ENCODE measurements at places on chromosomes 16 and 17.

DNA sequence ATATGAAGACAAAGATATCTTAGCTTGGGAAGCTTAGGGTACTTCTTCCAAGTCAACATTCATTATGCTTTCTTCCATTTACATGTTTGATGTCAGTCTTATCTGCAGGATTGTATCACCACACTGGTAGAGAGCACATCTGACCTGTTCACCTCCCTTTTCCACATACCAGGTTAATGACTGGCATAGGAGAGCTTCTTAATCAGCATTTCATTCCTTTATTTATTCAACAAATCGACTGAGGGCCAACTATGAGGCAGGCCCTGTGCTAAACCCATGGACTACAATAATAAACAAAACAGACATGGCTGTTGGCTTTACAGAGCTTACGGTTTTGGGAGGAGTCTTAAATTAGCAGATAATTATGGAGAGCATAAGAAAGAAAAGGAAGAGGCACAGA lies 378.1 kb upstream of the CDH11 start:
- peak; percentile 87 for DNase-seq

- no peak for DNase-seq
Measured at GRCh38 chr16:66746682-66747081, 4.7 kb downstream of the DYNC1LI2 start.

DNA sequence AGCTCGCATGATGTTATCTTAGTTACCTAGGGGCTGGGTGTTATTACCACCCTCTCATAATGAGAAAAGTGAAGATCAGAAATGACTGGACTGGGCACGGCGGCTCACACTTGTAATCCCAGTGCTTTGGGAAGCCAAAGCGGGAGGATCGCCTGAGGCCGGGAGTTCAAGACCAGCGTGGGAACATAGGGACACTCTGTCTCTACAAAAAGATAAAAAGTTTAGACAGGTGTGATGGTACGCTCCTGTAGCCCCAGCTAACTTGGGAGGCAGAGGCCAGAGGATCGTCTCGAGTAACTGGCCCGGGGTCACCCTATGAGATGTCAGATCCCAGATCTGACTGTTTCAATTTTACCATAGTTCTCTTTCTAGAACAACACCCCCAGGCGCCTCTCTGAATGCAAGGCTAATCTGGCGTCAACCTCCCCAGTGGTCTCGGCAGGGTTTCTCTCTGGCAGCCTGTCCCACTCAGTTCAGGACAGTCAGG lies 1.9 kb upstream of the CCDC102A start:
- DNase-seq: no peak

- no peak for DNase-seq
Measured at GRCh38 chr17:39804839-39805238, 59.3 kb downstream of the IKZF3 start.

DNA sequence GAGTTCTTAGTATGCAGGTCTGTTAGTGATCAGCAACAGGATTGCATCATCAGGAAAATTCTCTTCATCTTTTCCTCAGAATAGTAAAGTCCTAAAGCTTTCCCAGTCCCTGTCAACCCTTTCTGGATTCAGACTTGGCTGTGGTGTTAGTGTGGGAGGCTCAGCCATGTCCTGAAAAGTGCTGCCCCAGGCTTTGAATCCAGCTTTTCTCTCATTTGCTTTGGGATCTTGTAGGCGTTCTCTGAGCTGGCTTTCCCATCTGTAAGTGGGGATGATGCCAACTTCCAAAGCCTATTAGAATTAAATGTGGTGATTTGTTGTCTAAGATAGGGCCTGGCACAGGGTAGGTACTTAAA lies 3.0 kb downstream of the ALKBH5 start:
- DNase-seq: no peak

DNA sequence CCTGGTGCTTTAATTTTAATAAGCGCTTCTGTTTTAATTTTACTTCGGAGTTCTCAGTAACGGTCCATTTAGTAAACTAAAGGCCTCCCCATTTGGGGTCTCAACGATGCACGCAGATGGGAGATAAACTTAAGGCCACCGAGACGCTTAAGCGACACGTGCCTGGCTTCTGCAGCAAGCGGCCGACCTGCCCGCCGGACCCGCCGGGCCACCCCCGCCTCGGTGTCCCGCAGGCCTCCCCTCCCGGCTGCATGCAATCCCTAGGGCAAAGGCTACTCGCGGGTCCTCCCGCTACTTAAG lies 592 bp downstream of the GCSH start:
- DNase-seq: no peak

GRCh38 chr17:77843896-77844295 lies 114.6 kb upstream of the TNRC6C start:
- DNase-seq: no peak

DNA sequence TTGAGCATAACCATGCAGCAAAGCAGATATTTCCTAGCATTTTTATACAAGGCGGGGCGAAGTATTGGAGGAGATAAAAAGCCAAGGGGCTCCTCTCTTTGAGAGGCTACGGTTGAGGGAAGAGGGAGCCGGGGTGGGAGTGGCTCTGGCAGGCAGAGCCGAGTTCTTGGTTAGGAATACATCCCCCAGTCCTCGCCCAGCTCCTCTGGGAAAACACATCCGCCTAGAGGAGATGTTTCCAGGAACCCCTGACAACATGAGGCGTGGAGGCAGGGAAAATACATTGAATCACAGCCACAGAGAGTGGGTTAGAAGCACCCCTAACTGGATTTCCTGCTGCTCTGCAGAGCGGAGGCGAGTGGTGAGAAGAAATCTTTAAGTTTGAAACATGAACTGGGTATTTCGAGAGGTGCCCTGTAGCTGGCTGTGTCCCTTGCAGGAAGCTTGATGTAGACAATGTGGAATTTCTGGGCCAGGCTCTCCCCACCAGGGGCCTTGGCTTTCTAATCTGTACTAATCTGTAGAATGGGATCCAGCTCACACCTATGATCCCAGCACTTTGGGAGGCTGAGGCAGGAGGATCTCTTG lies 27.3 kb downstream of the TTYH2 start:
- DNase-seq: no peak

- no peak for DNase-seq
Measured at GRCh38 chr16:88349903-88350900, 32.6 kb upstream of the ZNF469 start.

GRCh38 chr17:81235822-81236740 lies 2.8 kb downstream of the TEPSIN start:
- DNase-seq: no peak

DNA sequence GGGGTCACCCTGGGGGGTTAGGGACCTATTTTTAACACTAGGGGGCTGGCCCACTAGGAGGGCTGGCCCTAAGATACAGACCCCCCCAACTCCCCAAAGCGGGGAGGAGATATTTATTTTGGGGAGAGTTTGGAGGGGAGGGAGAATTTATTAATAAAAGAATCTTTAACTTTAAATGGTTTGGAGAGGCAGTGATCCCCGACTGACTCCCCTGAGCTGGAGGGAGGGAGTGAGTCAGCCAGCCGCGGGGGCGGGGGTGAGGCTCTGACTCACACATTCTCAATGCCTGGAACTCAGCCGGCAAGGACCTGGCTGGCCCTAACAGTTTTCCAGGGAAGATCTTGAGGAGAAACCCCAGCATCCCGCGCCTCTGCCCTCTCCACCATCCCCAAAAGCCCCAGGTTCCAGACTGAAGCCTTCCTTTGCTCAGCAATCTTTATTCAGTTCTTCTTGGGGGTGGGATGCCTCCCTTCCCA lies 1.5 kb downstream of the HCFC1R1 start:
- peak; percentile 97 for DNase-seq

GRCh38 chr16:7330709-7331108 lies 1.9 kb upstream of the RBFOX1 start:
- no peak for DNase-seq

- DNase-seq: no peak
Measured at GRCh38 chr16:26710450-26710849, 356.3 kb upstream of the C16orf82 start.

DNA sequence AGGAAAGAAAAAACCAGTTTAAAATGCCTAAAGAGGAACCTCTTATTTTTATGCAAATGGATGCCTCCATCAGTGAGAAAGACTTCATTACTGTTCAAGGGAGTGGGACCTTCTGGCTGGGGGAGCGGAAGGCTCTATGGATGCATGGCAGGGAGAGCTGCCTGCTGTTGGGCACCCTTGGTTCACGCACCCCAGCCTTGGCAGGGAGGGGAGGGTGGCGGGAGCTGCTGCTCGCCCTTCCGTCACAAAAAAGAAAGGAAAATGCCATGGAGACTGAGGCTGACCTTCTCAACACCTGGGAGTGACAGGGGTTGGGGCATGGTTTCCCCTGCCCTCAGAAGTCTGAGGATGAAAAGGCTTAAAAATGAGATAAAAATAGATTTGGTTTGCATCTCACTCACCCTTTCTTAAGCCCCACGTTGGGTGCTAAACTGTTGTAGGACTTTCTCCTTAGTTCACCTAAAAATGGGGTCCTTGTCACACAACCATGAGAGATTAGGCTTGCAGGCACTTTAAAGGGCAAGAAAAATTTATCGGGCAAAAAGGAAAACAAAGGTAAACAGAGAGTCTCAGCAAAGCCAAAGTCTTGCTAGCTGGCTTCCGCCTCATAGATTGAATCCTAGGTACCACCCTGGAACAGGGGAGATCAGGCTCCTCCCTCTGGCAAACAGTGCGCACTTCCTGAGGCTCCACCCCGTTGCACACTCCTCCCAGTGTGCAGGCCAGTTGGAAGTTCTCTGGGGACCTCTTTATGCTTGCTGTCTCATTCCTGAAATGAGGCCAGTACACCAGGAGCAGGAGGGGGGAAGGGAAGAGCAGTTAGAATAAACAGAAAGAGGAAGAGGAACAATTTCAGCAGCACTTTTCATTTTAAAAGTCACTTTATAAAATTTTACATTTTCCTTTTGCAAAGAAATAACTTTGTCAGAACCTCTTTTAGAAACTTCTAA lies 31.6 kb downstream of the PHKB start:
- DNase-seq: no peak

DNA sequence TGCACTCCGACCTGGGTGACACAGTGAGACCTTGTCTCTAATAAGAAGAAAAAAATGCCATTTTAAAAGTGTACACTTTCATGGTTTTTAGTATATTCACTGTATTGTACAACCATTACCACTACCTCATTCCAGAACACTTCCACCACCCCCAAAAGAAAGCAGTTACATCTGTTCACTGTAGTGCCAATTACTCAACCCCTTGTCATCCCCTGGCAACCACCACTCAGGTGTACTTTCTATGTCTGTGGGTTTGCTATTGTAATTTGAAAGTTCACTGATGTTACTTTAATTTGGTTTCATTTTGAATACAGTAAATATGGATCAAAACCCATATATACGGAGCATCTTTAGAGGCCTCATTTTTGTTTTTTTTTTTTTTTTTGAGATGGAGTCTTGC lies 6.1 kb downstream of the ZG16 start:
- DNase-seq: no peak

GRCh38 chr17:44086364-44087311 lies 16.1 kb downstream of the G6PC3 start:
- DNase-seq: peak; percentile 85

DNA sequence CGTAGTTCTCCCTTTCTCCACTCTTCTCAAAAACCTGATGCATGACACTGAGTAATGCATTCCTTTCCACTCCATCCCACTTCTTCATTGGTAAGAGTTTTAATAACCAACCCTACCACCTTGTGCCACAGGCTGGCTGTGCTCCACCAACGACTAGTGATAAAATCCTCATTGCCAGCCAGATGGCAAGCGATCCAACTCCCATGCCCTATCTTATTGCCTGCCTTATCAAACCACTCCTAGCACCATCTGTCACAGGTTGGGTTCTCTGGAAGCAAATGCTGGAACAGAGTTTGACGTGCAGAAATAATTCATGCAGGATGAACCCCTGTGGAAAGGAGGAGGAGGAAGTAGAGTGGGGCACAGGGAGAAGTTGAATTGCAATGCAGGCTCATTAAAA lies 99.5 kb downstream of the CHD9NB start:
- no peak for DNase-seq

DNA sequence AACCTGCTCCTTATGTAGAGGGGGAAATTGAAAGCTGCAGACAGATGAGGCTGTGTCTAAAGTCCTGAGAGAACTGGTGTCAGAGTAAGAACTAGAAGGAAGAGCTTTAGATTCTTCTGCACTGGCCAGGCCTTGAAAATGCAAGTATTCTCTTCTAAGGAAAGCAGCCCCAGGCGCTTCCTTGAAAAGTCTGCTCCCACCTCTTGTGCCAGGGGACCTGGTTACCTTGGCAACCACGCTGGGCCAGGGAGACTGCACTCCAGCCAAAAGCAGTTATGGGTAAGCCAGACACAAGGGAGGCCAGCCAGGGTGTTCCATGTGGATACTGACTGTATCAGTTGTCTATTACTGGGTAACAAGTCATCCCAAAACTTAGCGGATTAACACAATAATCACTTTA lies 228.6 kb upstream of the SDK2 start:
- DNase-seq: no peak

DNA sequence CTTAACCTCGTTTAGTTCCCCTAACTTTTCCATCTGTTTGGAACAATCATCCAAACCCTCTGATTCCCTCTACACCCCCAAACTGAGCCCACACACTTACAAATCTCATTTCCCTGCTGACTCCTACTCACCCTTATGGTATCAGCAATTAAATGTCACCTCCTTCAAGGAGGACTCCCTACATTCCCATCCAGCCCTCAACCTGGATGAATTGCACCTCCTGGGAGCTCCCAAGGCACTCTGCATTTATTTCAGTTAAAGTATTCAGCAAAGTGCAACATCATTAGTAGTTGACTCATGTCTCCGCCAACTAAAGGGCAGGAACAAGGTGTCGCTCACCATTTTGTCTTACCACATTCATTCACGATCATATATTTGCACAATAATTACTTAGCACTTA lies 353.5 kb downstream of the TMEM114 start:
- DNase-seq: no peak

DNA sequence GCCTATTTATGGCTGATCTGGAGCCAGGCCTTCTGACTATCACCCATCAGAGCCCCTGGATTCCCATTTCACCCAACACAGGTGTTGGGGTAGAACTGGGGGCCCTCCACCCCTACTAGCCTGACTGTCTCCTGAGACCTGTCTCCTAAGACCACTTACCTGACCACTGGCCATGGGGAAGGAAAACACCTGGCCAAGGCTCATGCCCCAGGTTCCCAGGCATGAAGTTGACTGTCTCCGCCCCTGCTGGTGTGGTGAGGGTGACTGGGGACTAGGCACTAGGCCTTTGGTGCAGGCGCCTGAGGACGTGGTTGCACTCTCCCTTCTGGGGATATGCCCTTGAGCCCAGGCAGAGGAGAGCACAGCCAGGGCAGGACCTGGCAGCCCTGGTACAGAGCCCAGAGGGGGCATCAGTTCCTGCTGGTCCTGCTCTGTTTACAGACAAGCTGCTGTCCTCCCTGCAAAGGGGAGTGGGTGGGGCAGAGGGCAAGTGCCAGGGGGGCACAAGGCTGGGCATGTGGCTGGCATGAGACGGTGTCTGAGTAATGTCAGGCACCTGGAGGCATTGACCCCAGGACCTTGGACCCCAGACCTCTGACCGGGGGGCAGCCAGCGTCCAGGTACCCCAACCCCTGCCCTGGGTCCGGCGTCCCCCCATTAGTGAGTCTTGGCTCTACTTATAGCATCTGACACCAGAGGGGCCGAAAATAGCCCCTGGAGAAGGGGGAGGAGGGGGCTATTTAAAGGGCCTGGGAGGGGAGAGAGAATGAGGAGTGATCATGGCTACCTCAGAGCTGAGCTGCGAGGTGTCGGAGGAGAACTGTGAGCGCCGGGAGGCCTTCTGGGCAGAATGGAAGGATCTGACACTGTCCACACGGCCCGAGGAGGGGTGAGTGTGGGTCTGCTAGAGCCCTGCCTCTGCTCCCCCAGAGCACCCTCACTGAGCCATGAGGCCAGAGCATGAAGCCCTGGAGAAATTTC lies at the start of gene TCAP:
Gene TCAP, plus strand, starts transcription at position 769 of the 981 bp plus-strand sequence. Its CDS starts 11 bp downstream, at position 780.
- DNase-seq: no peak
